ENCODE measurements at places on chromosomes 7 and 10.

DNA sequence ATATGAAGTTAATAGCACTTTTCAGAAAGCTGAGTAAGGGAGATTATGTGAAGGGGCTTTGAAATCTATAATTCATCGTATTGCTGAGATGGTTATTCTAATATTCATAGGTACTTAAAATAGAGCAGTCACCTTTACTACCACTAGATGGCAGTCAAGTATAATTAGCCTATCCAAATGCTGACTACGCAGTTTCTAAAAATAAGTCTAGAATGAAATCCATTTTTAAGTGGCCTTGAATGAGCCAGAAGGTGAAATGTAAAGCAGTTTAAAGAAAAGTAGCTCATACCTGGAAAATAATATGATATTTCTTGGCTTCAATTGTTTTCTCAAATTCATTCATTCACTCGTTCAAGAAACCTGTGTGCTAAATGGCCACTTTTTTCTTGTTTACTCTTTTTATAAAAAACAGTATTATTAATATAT is 1277.1 kb downstream of the GATA3 start:
- no peak for DNase-seq

DNA sequence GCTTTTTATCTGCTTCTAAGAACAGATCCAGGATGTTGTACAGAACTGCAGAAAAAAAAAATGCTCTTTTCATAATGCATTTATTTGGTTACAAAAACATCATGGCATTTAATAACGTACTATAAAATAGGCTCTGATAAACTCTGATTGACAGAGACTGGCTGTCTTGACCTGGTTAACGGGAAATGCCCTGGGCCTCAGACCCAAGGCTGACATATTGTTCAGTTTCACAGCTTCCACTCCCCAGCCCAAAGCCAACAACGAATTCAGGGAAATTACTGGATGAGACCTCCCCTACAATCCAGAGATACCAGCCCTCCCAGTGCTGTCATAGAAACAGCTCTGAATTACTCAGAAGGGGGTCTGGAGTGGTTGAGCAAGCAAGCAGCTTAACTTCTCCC is 260.1 kb downstream of the CREB5 start:
- no peak for DNase-seq

- no peak for DNase-seq
These were observed 162.1 kb downstream of the TCF7L2 start for GRCh38 chr10:113111900-113112853.

GRCh38 chr7:30331338-30331737 is 46.9 kb downstream of the ZNRF2 start:
- DNase-seq: no peak

GRCh38 chr7:43615558-43616145 is 32.7 kb downstream of the STK17A start:
- DNase-seq: no peak

GRCh38 chr10:8273749-8274148 is 219.3 kb downstream of the GATA3 start:
- DNase-seq: no peak

DNA sequence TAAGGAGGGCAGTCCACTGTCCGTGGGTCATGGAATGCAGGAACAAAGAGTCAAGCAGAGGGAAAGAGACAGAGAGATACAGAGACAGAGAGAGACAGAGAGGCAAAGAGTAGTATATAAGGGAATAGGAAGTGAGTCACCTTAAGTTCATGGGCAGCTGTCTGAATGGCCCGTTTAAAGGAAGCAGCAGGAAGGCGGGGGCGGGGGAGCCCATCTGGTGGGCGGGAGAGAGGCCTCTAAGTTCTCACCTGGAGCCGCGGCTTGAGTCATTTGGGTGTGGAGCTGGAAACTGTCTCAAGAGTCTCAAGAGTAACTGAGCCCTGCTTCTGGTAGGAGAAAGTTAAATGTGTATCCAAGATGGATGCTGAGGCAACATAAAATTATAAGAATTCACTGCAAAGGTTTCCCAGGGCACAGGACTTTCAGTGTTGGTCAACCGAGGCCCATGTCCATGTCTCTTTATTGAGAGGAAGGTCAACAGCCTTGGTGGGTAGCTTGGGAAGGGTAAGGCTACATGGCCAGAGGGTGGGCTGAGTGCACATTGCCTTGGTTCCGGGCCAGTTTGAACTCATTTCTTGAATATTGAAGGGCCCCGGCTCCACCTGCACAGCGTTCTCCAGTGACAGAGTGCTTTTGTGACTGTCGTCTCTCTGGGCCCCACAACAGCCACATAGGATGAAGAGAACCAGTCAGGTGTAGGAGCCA is 85.5 kb upstream of the CACUL1 start:
- no peak for DNase-seq

DNA sequence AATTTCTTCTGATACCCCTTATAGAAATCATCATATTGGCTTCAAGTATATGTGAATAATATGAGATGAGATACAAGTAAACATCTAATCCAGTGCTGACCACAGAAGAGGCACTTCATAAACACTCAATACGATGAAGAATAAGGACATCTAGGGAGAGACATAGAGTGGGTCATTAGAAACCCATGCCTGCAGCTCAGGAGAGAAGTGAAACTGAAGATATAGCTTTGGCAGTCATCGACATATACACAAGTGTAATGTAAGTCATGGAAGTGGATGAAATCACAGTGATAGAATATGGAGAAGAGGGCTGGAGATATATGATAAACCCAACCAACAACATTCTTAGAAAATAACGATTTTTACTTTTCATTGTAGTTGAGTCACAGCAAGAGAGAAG is 665.0 kb downstream of the PARD3 start:
- DNase-seq: no peak

Measured in stimulated activated CD8-positive, alpha-beta memory T cell treated with anti-CD3 and anti-CD28 coated beads, Interleukin-4, amount 100 ng/mL, for 1 hour (primary cell).